CD14-positive monocyte (primary cell): ENCODE measurements at places on chromosomes 1 and 21.

- H3K36me3 ChIP-seq, result peaks cover 6% of the 10 kb centered on the region
- H3K4me1 ChIP-seq, result peaks cover 90% of the 10 kb centered on the region
- H3K27ac ChIP-seq, result peak overlapping the region; percentile 98
These were observed 12.7 kb downstream of the MEF2D start for GRCh38 chr1:156487862-156488261.

DNA sequence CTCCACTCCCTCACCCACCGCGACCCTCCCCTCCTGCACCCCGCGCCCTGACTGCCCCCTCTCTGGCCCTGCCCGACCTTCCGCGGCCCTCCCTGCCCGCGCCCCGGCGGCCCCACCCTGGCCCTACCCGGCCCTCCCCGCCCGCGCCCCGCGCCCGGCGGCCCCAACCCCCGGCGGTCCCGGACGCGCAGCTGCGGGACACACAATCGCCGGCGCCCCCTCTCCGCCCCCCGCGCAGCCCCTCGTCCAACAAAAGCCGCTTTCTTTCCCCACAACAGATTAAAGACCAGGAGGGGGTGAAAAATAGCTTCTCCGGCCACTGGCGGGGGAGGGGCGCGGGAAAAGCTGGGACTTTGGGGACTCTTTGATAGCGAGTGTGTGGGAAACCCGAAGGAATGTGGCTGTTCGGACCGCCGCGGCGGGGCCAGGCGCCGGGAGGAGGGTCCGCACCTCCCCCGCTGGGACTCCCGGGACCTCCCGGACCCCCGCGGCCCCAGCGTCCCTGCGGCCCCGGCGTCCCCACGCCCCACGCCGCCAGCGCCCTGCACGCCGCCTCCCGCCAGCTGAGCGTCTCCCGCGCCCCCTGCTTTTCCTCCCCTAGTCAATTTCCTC is 8.8 kb upstream of the ID3 start:
- no peak overlapping the region for H3K4me3 ChIP-seq
- no peak overlapping the region for H3K27ac ChIP-seq

- H3K27ac ChIP-seq, result peak overlapping the region; percentile 91
- H3K36me3 ChIP-seq, result peaks cover 28% of the 10 kb centered on the region
- DNase-seq, result peak; percentile 76
- peak overlapping the region; percentile 84 for H3K4me3 ChIP-seq
- no peaks in the 10 kb centered on the region for H3K27me3 ChIP-seq
- peaks cover 62% of the 10 kb centered on the region for H3K4me1 ChIP-seq
These were observed 4.5 kb downstream of the HDGF start for GRCh38 chr1:156746728-156747631.

- H3K4me1 ChIP-seq, result peaks cover 85% of the 10 kb centered on the region
- no peaks in the 10 kb centered on the region for H3K36me3 ChIP-seq
- H3K27me3 ChIP-seq, result no peaks in the 10 kb centered on the region
- H3K4me3 ChIP-seq, result no peak overlapping the region
- no peak for DNase-seq
These were observed 55.8 kb downstream of the MAP3K7CL start for GRCh38 chr21:29186246-29186645.

GRCh38 chr1:206066479-206067171 is 13.7 kb downstream of the RHEX start:
- peak; percentile 36 for DNase-seq
- no peaks in the 10 kb centered on the region for H3K36me3 ChIP-seq
- no peak overlapping the region for H3K4me3 ChIP-seq
- H3K27me3 ChIP-seq, result no peaks in the 10 kb centered on the region

GRCh38 chr1:43843684-43844083 is 89.9 kb upstream of the ARTN start:
- peaks cover 18% of the 10 kb centered on the region for H3K4me1 ChIP-seq
- DNase-seq, result no peak
- no peak overlapping the region for H3K27ac ChIP-seq
- H3K27me3 ChIP-seq, result no peaks in the 10 kb centered on the region
- H3K4me3 ChIP-seq, result no peak overlapping the region

- no peak overlapping the region for H3K4me3 ChIP-seq
- no peaks in the 10 kb centered on the region for H3K27me3 ChIP-seq
- peaks cover 6% of the 10 kb centered on the region for H3K4me1 ChIP-seq
- H3K36me3 ChIP-seq, result no peaks in the 10 kb centered on the region
- H3K27ac ChIP-seq, result no peak overlapping the region
These were observed 9.4 kb downstream of the MORN1 start for GRCh38 chr1:2381741-2382620.

DNA sequence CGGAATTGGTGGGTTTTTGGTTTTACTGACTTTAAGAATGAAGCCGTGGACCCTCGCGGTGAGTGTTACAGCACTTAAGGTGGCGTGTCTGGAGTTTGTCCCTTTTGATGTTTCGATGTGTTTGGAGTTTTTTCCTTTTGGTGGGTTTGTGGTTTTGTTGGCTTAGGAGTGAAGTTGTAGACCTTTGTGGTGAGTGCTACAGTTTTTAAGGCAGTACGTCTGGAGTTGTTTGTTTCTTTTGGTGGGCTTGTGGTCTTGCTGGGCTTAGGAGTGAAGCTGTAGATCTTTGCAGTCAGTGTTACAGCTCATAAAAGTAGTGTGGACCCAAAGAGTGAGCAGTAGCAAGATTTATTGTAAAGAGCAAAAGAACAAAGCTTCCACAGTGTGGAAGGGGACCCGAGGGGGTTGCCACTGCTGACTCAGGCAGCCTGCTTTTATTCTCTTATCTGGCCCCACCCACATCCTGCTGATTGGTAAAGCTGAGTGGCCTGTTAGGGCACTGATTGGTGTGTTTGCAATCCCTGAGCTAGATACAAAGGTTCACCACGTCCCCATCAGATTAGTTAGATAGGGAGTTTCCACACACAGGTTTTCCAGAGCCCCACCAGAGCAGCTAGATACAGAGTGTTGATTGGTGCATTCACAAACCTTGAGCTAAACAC is 20.9 kb downstream of the HENMT1 start:
- H3K4me1 ChIP-seq, result peaks cover 3% of the 10 kb centered on the region
- peaks cover 30% of the 10 kb centered on the region for H3K36me3 ChIP-seq
- no peak overlapping the region for H3K4me3 ChIP-seq
- no peak overlapping the region for H3K27ac ChIP-seq
- no peak for DNase-seq
- no peaks in the 10 kb centered on the region for H3K27me3 ChIP-seq

DNA sequence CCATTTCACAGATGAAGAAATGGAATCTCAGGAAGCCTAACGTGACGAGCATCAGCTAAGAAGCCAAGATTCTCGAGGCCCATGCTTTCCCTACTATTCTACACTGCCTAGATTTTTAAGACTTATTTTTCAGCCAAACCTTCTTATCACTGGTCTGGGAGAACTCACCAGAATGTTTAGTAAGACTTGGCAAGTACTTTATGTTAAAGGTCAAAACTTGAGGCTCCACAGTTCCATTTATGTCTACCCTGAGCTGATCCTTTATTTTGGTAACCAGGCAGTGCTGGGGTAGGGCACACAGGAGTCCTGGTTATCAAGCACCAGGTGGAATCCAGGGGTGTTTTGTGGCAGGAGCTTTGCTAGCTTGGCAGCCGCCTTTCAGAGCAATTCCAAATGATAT is 16.8 kb downstream of the PLXNA2 start:
- no peak overlapping the region for H3K27ac ChIP-seq
- H3K36me3 ChIP-seq, result no peaks in the 10 kb centered on the region
- H3K4me1 ChIP-seq, result no peaks in the 10 kb centered on the region

GRCh38 chr21:36591326-36591970 is 107.5 kb upstream of the SIM2 start:
- no peaks in the 10 kb centered on the region for H3K36me3 ChIP-seq
- H3K4me3 ChIP-seq, result no peak overlapping the region
- no peaks in the 10 kb centered on the region for H3K4me1 ChIP-seq
- no peaks in the 10 kb centered on the region for H3K27me3 ChIP-seq

GRCh38 chr21:41877901-41878830 is 978 bp downstream of the PRDM15 start:
- no peaks in the 10 kb centered on the region for H3K36me3 ChIP-seq
- no peak overlapping the region for H3K27ac ChIP-seq
- H3K27me3 ChIP-seq, result no peaks in the 10 kb centered on the region
- DNase-seq, result peak; percentile 27
- peak overlapping the region; percentile 64 for H3K4me3 ChIP-seq

DNA sequence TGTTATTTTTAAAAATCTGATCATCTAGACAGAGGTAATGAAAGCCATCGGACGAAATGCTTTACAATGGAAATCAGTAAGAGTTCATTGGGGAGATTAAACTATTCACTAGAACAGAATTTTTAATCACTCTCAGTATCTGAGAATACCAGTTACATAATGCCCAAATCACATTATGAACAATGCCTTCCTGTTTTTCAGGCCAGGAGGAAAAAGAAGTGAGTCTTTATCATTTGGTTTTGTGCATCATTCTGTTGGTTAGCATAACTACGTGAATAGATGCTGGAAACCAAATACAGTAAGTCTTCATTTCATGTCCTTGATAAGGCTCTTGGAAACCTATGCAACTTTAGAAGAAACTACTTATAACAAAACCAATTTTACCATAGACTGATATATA is 18.0 kb upstream of the ASB17 start:
- H3K4me1 ChIP-seq, result no peaks in the 10 kb centered on the region
- H3K27ac ChIP-seq, result no peak overlapping the region
- DNase-seq, result no peak
- H3K27me3 ChIP-seq, result no peaks in the 10 kb centered on the region
- no peaks in the 10 kb centered on the region for H3K36me3 ChIP-seq

GRCh38 chr1:197462539-197462938 is 194.5 kb downstream of the CRB1 start:
- no peak overlapping the region for H3K4me3 ChIP-seq
- peaks cover 8% of the 10 kb centered on the region for H3K4me1 ChIP-seq
- no peak for DNase-seq
- H3K27me3 ChIP-seq, result no peaks in the 10 kb centered on the region
- no peaks in the 10 kb centered on the region for H3K36me3 ChIP-seq
- H3K27ac ChIP-seq, result no peak overlapping the region

GRCh38 chr1:12457771-12458170 is 160.2 kb downstream of the DHRS3 start:
- no peak for DNase-seq
- no peaks in the 10 kb centered on the region for H3K4me1 ChIP-seq
- no peak overlapping the region for H3K4me3 ChIP-seq
- peaks cover 93% of the 10 kb centered on the region for H3K36me3 ChIP-seq

GRCh38 chr1:174007851-174008250 is 14.3 kb downstream of the RC3H1 start:
- DNase-seq, result peak; percentile 15
- H3K4me3 ChIP-seq, result peak overlapping the region; percentile 44

DNA sequence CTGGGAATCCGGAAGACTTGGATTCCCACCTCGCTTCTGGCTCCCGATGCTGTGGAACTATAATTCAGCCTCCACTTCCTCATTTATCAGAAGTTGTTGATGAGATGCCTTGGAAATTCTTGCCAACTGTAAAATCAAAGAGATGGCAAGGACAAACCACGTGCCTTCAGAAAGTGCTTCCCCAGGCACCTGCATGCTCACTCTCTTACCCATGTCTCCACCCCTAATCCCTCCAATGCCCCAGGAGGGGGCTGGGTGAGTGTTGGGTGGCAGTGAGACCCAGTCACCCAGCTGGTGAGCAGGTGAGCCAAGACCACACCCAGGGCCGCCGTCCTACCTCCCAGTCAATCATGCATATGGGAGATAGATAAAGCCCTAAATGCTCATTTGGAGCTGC is 160.8 kb downstream of the PSMG1 start:
- peaks cover 28% of the 10 kb centered on the region for H3K4me1 ChIP-seq
- H3K27ac ChIP-seq, result no peak overlapping the region
- no peaks in the 10 kb centered on the region for H3K36me3 ChIP-seq

DNA sequence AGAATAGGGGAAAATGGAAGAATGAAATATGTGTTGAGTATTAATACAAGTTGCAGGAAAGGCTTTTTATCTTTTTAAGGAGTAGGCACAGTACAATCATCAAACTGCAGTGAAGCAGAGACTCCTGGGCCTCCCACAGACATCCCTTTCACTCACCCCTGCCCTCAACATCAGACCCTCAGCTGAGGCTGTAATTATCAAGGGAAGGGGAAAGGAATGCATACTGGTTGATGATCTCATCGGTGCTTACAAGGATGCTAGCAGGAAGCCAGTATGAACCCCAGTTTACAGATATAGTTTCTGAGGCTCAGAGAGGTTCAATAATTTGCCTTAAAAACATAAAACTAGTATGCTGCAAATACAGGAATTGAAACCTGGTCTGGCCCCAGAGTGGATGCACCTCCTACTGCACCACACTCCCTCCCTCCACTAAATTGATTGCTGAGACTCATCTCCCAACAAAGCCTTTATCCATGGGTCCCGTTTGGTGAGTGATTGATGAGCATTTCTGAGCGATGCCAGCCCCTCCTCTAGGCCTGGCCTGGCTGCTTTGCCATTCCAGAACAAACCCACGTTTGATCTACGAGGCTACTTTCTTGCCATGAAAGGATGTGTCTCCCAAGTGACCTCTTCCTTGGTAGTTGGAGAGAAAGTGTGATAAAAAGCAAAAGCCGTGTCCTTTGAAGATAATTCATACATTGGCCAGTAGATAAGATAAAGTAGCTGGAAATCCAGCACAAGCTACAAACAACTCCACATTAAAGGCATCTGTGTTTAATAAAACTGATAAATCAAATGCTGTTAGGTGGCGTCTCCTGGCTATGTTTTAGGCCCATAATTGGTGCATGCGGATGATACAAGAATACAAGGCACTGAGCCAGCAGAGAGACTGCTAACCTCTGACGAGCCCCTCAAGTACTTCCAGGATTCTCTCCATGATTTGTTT is 233.9 kb upstream of the CAMK1G start:
- H3K4me1 ChIP-seq, result no peaks in the 10 kb centered on the region
- H3K27me3 ChIP-seq, result no peaks in the 10 kb centered on the region
- DNase-seq, result no peak
- no peaks in the 10 kb centered on the region for H3K36me3 ChIP-seq

DNA sequence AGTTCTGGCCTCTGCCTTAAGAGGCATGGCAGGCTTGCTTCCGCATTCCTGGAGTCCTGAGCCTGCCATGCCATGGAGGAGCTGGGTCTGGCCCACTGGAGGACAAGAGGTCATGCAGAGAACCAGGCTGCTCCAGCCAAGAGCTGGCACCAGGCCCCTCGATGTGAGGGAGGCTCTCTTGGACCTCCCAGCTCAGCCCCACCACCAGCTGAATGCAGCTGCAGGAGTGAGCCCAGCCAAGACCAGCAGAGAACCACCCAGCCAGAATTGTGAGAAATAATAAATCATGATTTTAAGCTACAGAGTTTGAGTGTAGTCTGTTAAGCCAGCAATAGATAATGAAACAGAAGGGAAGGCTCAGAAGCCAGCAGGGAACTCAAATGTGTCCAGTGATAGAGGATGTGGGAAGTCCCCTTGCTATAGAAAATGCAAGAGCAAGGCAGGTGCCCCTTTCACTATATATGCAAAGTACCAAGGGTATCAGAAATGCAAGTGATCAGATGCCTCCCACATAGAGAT is 118.4 kb downstream of the HIVEP3 start:
- H3K27me3 ChIP-seq, result no peaks in the 10 kb centered on the region
- H3K36me3 ChIP-seq, result no peaks in the 10 kb centered on the region
- no peak overlapping the region for H3K27ac ChIP-seq
- no peak overlapping the region for H3K4me3 ChIP-seq

DNA sequence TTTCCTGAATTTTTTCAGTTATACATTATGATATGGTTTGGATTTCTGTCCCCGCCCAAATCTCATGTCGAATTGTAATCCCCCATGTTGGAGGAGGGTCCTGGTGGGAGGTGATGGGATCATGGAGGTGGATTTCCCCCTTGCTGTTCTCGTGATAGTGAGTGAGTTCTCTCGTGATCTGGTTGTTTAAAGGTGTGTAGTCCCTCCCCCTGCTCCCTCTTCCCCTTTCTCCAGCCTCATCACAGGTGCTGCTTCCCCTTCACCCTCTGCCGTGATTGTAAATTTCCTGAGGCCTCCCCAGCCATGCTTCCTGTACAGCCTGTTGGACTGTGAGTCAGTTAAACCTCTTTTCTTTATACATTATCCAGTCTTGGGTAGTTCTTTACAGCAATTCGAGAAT is 93.2 kb upstream of the HNRNPU start:
- H3K27me3 ChIP-seq, result no peaks in the 10 kb centered on the region
- H3K27ac ChIP-seq, result no peak overlapping the region
- peaks cover 25% of the 10 kb centered on the region for H3K4me1 ChIP-seq
- H3K4me3 ChIP-seq, result no peak overlapping the region
- H3K36me3 ChIP-seq, result no peaks in the 10 kb centered on the region
- no peak for DNase-seq
